ENCODE measurements at places on chromosomes 2 and 18. TPM values are rescaled to one million over a fixed set of nuclear protein-coding genes. Genes with fewer than 3 reads are reported as not detected.

CHRNG gene
- total RNA-seq = not detected

KYNU gene
- 25.6 TPM for total RNA-seq

CDK5R2 gene
- total RNA-seq = 0.95 TPM

RAD51AP2 gene
- total RNA-seq = not detected

MAP2 gene
- total RNA-seq = 2.9 TPM

DNA sequence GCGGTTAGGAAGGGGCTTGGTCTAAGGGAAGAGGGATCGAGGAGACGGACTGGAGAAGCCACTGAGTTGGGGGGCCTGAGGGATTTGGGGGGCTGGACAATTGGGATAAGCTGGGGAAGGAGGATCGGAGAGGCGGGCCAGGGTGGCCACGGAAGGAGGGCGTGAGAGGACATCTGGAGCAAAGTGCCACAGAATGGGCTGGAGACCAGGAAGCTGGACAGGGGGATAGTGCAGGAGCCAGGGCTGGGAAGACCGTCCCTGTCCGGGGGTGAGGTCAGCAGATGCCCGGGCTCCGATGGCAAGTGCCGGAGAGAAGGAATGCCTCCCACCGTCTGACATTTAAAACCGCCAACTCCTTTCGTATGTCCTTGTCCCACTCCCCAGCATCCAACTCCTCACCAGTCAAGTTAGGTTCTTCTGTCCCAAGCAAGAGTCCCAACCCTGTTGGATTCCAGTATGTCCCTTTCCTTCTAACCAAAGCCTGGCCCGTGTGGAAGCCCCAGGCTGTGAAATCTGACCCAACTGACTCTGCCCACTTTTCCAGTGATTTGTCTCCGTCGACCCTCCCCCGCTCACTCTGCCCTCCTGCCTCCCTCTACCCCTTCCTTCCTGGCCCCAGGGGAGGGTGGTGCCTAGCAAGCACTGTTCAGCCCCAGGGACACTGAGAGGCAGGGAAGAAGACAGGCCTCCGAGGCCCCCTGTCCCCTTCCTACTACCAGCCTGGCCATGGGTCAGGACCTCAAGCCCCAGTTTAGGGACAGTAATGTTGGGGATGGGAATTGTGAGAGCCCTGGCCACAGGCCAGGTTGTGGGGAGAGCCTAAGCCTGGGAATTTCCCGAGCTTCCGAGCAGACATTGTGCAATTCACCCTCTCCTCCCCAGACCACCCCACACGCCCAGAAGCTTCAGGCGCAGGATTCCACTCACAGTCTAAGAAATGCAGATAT lies 31.5 kb upstream of the TMBIM1 start:
- DNase-seq = no peak

- no peak for DNase-seq
These were observed 1199.1 kb upstream of the GYPC start for GRCh38 chr2:125456693-125457363.

DNA sequence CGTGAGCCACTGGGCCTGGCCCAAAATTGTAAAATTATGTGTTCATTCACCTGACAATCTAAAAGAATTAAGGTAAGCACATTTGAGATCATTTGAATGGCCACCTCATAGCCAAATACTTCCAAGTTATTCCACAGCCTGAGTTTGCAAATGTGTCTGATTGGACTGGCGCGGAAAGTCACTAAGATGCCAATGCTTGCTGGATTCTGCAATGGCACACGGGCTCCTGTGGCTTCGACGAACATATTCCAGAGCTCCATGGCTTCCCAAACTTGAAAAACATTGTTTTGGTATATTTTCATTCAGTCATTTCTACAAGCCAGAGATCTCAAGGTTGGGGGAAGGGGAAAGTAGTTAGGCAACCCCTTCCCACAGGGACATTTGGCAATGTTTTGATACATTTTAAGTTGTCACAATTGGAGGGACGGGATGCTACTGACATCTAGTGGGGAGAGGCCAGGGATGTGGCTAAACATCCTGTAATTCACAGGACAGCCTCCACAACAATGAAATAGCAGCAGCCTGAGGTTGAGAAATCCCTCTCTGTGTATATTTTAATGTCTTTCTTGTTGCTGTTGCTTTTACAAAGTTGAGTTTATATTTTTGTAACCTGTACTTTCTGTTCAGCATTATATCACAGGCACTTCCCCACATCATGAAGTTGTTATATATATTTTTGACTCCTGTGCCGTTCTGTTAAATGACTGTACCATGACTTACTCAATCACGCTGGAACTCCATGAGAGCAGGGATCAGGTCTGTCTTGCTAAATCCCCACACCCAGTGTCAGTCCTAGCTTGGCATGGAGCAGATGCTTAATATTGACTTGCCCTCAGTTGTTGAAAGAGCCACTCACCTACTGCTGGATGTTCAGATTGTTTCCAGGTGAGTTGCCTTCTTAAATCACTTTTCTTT lies 56.9 kb downstream of the COL4A4 start:
- peak; percentile 63 for DNase-seq

DNA sequence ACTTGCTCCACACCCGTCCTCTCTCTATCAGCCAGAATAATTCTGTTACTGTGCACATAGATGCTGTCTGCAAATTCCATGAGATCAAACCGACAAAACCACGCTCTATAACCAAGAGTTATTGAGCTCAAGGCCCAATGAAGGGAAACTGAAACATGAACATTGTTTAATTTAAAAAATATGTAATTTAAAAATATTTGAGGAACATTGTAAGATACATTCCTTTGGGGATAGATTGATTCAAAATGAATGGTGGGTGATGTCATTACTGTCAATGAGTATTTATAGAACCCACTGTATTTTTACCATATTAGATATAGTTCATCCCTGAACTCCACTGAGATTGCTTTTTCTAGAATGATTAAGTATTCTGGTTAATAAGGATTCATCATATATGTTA lies 50.4 kb downstream of the NCKAP5 start:
- no peak for DNase-seq

DNA sequence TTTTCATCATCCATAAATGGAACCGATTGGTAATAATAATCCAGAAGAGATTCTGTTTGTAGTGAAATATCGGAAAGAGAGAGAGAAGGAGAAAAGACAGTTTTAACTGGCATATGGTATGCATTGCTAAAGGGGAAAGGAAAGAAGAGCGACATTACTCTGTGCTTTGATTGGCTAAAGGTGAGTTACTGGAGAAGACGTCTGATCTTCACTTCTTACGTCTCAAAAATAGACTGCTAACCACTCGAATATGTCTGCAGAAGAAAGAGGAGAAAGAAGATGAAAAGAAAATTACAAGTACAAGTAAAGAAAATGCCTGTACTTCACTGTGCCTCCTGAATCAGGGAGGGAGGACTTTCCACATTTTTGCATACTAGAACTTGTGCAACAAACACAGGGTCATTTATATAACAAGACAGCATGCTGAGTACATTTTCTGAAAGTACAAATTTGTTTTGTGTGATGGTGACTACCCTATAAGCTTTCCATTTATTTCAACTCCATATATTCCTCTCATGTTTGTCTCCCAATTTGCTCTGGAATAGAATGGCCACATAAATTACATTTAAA lies 787.2 kb downstream of the RNF144A start:
- no peak for DNase-seq

DNA sequence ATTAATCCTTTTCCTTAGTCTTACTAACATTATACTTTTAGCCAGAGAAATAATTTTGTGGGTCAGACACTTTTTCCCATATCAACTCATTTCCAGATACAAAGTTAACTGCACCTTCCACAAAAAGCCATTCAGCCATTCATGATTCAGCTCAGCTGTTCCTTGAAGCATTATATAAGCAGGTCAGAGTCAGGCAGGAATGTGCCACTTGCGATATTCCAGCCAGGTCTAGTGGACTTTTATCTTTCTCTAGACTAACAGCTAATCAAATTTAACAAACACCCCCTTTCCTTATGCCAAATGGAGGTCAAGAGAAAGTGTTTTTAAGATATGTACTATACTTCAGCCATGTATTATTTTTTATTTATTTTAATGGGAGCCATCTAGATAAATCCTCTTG lies 75.6 kb upstream of the EPB41L3 start:
- DNase-seq = no peak

GRCh38 chr2:140234116-140234515 lies 1453.9 kb upstream of the NXPH2 start:
- DNase-seq = no peak

GRCh38 chr2:568639-569235 lies 108.5 kb downstream of the TMEM18 start:
- no peak for DNase-seq

DNA sequence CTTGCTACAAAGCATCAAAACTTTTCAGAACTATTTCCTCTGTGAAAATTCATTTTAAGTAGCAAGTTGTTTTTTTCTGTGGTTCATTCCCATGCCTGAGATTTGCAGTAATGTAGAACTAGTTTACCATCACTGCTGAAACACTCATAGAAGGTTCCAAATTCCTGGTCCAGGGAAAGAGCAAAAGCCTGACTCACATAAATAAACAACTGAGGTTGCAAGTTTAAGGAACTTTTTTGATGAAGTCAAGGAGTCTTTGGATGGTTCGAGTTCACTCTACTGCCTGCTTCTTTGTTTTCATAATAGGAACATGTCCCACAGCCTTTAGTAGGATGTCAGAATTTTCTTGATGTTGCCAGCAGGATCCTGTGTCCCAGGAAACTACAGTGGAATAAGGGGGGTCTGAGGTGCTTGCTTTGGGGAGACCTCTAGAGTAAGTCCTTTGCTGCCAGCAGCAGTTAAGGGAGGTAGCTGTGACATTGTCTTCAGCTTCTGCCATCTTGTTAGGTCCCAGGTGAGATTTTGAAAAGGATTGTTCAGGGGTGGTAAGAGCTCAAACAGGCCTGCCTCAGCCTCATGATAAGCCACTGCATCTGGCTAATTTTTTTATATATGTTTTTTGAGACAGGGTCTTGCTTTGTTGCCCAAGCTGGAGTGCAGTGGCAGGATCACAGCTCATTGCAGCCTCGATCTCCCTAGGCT lies 43.9 kb downstream of the ACSL3 start:
- DNase-seq = no peak

DNA sequence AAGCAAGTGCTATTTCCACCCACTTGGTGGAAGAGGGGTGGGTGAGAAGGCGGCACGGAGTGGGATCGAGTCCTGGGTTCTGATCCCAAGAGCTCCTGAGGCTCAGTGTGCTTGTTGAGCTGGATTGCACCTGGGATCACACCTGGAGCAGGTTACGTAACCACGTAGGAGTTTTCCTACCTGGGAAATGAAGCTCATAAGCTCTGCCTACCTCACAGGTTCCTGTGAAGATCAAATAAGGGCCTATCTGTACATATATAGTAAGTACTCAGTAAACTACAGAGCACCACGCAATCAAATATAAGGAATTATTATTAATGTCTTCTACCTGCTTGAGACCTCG lies 11.0 kb downstream of the NPC1 start:
- no peak for DNase-seq

DNA sequence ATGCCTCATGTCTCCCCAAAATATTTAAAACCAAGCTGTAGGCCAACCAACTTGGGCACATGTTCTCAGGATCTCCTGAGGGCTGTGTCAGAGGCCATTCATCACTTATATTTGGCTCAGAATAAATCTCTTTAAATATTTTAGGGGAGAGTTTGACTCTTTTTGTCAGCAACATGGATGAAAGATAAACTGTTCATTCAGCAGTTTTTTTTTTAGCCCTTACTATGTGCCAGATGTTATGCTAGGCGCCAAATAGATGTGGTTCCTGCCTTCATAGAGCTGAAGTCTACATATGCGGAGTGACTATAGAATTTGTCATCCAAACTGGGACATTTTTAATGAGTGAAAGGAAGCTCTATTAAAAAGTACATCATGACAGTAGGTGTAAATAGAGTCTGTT lies 42.5 kb upstream of the TWSG1 start:
- DNase-seq = no peak

DNA sequence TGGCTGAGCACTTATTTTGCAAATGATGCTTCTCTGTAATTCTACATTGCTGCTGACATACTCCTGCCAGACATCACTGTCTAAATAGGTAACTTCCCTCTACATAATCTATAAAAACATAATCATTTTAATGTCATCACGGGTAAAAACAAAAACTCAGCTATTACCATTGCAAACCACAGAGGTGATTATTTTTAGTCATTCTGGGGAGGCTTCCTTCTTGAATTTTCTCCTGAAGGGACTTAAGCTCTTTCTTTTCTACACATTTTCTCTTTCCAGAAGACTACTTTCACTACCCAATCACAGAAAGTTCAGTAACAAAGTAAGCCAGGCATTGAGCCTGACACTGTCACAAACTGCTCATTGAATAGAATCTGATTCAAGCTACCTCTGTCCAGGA lies 40.4 kb upstream of the NFU1 start:
- no peak for DNase-seq

All from Peyer's patch (tissue), 4 donors.